Fibroblast of skin of back (primary cell): ENCODE measurements at places on chromosomes 4 and X.

DNA sequence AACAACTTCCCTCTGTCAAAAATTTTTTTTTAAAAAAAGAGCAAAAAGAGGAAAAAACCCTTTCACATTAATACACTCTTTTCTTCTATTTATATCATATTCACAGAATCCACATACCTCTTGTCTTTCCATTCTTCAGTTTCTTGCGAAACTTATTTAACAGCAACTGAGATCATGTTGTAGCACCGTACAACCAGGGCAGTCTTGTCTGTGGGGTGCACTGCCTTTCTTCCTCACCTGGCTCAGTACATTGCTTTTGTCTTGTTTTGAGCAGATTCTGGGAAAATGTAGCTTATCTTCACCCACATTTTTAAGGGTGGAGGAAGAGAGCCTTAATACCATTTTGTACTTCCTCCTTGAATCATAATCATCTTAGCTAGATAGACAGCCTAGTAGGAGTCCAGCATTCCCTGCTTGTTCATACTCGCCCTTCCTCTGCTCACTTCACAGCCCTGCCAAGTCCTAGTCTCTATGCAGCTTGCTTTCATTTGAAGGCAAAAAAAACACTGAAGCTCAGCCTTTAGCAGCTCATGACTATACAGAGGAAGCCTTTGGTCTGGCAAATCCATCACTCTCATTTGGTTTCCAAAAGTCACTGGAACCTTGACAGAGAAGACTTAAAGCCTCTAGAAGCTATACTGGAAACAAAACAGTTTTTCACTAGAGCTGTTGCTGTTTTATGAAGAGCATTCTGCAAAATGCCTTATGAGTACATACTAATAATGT lies 140.6 kb upstream of the BANK1 start:
- no peak for DNase-seq

- DNase-seq, result peak; percentile 56
These were observed 42.9 kb upstream of the INTS6L start for GRCh38 chrX:135477576-135477975.

- peak; percentile 91 for DNase-seq
These were observed 190.9 kb downstream of the SHOX start for GRCh38 chrX:821327-822107.

- DNase-seq, result peak; percentile 4
These were observed 266.1 kb upstream of the ANXA10 start for GRCh38 chr4:167826281-167826680.

GRCh38 chr4:156378033-156378665 lies 424.5 kb upstream of the CTSO start:
- peak; percentile 41 for DNase-seq

DNA sequence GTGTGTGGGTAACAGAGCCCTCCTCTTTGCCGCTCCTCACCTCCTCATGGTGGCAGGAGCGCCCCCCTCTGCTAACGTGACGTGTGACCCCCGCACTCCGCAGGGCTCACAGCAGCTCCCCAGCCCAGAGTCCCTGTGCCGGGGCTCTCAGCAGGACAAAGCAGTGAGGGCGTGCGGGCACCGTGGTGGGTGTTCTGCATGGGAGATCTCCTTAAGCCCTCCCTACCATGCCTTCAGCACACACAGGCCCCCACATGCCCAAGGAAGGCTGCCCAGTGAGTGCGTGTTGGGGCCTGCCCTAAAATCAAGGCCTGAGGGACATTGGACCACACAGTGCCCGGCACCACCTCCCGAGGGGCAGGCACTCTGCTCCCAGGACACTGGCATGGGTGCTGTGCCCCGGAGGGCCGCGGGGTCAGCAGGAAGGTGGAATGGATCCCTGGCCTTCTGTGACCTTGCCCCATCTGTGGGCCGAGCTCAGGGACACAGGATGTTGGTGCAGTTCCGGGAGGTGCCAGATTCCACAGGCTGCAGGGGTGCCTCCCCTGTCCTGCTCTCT lies 10.1 kb downstream of the PSAPL1 start:
- DNase-seq, result no peak

- DNase-seq, result no peak
These were observed 175.3 kb downstream of the MAML3 start for GRCh38 chr4:139978692-139979091.

- peak; percentile 27 for DNase-seq
These were observed 941.2 kb upstream of the TENM3 start for GRCh38 chr4:181301735-181302710.

DNA sequence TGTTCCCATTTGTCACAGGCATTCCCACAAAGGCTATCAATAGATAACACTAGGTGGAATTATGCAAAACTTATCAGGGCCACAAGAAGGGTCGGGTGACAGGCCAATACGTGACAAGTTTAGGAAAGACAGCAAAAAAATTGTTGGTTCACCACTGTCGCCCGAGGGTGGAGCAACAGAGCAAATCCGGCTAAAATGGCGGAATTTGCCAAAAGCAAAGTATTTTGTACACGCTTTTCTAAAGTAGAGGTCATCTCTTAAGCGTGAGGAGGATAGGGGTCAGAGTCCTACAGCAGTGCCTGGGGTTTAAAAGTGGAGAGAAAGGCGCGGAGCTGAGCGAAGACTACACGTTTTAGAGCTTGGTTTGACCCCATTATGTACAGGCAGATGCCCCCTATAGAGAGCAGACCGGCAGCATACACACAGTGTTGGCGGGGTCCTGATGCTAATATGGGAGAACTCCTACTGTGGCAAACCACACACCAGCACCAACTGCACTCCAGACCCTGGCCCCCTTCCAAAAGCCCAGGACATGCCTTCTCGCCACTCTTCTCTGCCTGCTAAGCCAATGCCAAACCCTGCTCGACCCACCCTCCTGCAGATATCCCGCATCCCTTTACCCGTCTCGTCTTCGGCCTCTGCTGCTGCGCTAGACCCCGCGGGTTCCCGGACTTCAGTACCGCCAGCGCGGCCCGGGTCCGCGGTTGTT lies 733 bp downstream of the CCNA2 start:
- peak; percentile 43 for DNase-seq

DNA sequence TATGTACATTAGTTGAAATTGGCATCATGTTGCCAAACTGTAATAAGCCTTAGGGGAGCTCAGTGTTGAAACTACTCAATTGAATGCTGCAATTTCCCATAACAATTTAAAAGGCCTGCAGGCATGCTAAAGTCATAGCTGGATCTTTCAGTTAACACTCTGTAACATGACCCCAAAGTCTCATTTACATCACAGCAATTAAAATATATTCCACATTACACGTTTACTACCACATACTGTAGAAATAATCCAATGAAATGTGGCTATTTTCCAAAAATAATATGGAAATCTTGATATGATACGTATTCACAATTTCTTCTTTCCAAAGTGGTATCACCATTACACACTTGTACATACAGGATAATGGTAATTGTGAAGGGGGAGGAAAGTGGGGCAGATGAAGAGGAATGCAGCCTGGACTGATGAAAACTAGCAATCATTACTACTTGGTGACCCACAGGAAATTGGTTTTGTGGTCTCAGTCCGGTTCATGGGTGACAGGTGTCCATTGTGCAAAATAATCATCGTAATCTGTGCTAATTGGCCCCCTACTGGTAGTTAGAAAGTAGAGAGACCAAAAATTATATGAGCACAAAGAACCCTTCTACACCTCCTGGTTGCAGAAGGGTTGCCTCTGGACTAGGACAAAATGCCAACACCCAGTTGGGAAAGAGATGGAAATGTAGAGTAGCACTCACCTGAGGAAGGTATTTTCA lies 63.7 kb downstream of the TENM3 start:
- DNase-seq, result no peak

- peak; percentile 73 for DNase-seq
These were observed 72.9 kb upstream of the ENOX2 start for GRCh38 chrX:130975947-130976346.

GRCh38 chr4:54999003-54999402 lies 126.4 kb downstream of the KDR start:
- DNase-seq, result peak; percentile 32

GRCh38 chr4:15744016-15744545 lies 34.0 kb upstream of the CD38 start:
- peak; percentile 43 for DNase-seq

GRCh38 chr4:153741541-153741940 lies 18.3 kb downstream of the RNF175 start:
- no peak for DNase-seq

DNA sequence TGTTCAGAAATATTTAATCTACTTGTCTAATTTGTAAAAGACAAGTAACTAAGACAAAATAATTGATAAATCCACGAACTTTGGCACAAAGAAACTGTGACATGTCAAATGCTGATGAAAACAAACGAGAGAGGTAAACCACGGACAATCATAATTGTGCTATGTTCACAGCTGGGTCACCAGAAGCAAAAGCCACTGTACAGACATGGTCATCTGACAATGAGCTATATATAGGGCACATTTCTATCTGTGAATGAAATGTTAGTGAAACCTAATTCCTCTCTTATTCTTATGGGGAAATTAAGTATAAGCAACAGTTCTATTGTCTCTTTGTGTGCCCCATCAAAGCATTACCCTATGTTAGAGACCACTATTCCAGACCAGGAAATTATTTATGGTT lies 444.0 kb upstream of the TRAM1L1 start:
- no peak for DNase-seq

GRCh38 chr4:65482410-65482809 lies 187.9 kb downstream of the EPHA5 start:
- peak; percentile 77 for DNase-seq

- DNase-seq, result no peak
These were observed 111.7 kb downstream of the HMX1 start for GRCh38 chr4:8759987-8760386.

DNA sequence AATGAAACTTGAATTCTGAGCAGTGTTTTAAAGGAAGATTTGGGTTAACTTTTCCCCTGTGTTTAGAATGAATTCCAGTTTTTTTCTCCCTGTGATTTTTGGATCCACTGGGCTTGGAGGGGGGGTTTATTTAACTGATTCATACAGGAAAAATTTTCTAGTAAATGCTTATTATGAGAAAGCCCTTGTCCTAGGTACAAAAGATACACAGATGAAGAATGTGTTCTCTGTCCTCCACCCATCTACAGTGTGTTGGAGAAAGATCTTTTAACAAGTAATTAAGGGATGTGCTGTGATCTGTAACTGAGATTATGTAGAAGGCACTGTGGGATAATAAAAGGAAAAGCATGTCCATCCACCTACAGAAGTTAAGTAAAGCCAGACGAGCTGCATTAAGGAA lies 103.9 kb downstream of the STIM2 start:
- DNase-seq, result peak; percentile 6

DNA sequence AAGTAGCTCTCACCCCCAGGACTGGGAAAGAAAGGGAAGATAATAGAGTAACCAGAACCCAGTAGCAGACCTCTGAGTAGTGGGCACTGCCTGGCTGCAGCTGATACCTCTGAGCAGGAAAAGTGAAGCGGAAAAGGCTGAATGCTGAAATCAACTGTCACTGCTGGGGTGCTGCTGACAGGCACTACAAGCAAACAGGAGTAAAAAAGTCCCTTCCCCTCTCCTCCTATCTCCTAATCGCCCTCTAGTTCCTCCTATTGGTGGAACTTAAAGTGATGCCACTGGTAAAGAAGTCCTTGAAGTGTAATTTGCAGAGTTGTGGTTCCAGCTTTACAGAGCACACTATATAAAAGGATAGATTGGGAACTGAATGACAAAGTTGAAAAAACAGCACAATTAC lies 32.8 kb upstream of the GLRB start:
- peak; percentile 50 for DNase-seq
